ENCODE measurements at places on chromosomes 6 and 20. TPM values are rescaled to one million over a fixed set of nuclear protein-coding genes. Genes with fewer than 3 reads are reported as not detected.
A peak's percentile ranks its signal among the peaks of the same experiment; 100 is the strongest.

OR2J3 gene
- total RNA-seq: not detected

MAD2L1BP gene
- 26.4 TPM for total RNA-seq

B4GALT5 gene
- 34.5 TPM for total RNA-seq

CGA gene
- total RNA-seq: not detected

GRCh38 chr6:108193835-108194234, 28.0 kb downstream of the NR2E1 start:
- no peak overlapping the region for H3K27ac ChIP-seq
- no peak overlapping the region for H3K4me3 ChIP-seq
- H3K4me1 ChIP-seq: no peaks in the 10 kb centered on the region
- H3K27me3 ChIP-seq: no peaks in the 10 kb centered on the region
- no peak for DNase-seq

- H3K4me1 ChIP-seq: no peaks in the 10 kb centered on the region
- no peaks in the 10 kb centered on the region for H3K36me3 ChIP-seq
Observed at GRCh38 chr6:168159506-168159905, 80.5 kb upstream of the FRMD1 start.

DNA sequence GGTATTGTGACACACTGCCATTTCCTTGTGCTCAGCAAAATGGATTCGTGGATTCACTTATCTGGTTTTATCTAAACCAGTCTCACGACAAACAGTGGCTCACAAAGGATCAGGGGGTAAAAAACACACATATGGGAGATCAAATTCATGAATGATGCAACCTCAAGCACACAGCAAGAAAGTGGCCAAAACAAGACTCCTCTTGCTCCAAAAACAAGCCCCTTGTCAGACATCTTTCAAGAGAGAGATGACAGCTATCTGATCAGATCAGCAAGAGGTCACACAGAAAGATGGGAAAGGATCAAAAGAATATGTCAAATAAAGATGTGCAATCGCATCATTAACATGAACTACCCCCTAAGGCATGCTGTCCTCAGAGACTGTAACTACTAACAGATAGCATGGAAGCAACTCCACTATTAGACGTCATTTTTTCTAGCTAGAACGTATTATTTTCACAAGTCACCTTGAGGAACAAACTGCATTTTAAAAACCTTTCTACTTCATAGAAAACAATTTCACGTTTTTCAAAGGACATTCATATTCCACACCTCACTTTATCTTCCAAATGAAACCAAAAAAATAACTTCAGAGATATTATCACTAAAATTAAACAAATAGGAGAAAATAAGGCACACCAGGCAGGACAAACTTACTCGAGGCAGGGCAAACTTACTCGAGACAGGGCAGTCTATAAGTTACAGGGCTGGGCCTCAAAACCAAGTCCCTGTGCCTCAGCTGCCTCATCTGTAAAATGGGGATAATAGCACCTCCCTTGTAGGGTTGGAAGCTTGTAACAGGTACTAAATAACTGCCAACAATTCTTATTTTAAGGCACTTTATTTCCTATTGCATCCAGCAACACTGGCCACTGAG, 122.3 kb downstream of the PREX1 start:
- peaks cover 20% of the 10 kb centered on the region for H3K4me1 ChIP-seq
- H3K27me3 ChIP-seq: no peaks in the 10 kb centered on the region
- DNase-seq: no peak
- H3K36me3 ChIP-seq: no peaks in the 10 kb centered on the region

DNA sequence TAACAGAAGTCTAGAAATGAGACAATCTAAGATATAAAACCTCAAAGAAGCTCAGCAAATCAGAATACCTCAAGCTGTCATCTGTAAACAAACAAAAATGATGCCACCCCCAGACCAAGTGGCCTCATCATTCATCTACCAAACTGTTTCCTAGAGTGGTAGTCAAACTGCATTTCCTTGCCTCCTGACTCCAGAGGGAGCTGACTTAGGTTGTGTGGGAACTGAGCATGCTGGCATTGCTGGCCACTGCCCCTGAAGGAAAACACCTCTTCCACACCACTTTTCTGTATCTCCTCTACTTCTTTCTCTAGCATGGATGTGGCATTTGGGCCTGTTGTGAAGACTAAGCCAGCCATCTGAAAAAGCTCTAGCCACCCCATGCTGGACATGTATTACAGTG, 56.3 kb downstream of the ZHX3 start:
- H3K4me3 ChIP-seq: no peak overlapping the region
- no peaks in the 10 kb centered on the region for H3K27me3 ChIP-seq
- H3K36me3 ChIP-seq: no peaks in the 10 kb centered on the region
- peak overlapping the region; percentile 28 for H3K27ac ChIP-seq
- DNase-seq: no peak

GRCh38 chr6:87391334-87391733, 16.4 kb upstream of the CFAP206 start:
- no peaks in the 10 kb centered on the region for H3K4me1 ChIP-seq
- H3K27ac ChIP-seq: no peak overlapping the region
- no peak for DNase-seq
- H3K27me3 ChIP-seq: no peaks in the 10 kb centered on the region
- no peaks in the 10 kb centered on the region for H3K36me3 ChIP-seq

DNA sequence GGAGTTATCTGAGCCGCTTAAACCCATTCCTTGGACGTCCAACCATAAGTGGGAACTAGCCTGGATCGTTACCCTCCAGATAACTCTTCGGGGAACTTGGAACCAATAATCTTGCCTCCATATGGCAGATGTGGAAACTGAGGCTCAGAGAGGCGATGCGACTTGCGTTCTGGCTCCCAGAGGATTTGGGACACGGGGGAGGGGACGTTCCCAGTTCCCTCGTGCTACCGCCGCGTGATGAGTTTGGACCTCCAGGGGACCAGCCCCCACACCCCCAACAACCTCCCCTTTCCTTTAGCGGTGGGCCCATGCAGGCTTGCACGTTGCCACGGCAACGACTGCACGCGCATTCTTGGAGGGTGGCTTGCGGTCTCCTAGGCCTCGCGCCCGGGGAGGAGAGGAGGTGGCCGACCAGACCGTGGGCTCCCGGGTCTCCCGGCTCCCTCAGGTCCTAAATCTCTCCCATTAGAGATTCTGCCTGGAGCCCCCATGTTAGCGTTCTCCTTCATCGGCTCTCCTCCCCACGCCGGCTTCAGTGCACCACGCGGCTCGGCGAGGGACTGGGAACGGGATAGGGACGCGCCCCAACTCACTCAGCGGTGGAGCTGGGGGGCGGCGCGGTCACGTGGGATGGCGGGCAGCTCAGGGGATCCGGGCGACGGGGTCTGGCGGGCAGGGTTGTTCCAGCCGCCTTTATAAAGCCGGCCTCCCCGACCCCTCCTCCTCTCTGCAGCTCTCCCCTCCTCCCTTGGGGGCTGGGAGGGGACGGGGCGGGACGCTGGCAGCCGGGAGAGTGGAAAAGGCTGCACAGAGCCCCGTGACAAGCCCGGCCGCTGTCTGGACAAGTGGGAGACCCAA, at the start of gene PLTP:
Gene PLTP (minus strand): TSS at position 670 of the 858 bp plus-strand sequence. CDS start 703 bp downstream, outside the sequence.
- no peaks in the 10 kb centered on the region for H3K36me3 ChIP-seq
- peak; percentile 88 for DNase-seq
- no peaks in the 10 kb centered on the region for H3K27me3 ChIP-seq
- H3K4me3 ChIP-seq: peak within 1 kb of the TSS; percentile 54
- peaks cover 12% of the 10 kb centered on the region for H3K4me1 ChIP-seq

DNA sequence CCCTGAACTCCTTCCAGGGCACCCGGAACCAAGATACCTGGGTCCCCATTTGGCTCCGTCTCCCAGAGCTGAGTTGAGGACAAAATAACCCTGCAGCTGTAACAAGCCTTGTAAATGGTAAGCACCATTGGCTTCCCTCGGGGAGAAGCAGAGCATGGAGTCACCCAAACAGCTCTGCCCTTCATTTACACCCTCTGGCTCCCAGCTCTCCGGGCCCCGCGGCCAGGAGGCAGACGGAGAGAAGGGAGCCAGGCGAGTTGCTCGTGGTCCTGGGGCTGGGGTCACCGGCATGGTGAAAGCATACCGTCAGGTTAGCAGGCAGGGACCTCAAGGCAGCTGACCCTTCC, 2.1 kb downstream of the TFEB start:
- H3K36me3 ChIP-seq: peaks cover 3% of the 10 kb centered on the region
- H3K27me3 ChIP-seq: no peaks in the 10 kb centered on the region
- peak overlapping the region; percentile 93 for H3K4me3 ChIP-seq
- peak overlapping the region; percentile 100 for H3K27ac ChIP-seq

DNA sequence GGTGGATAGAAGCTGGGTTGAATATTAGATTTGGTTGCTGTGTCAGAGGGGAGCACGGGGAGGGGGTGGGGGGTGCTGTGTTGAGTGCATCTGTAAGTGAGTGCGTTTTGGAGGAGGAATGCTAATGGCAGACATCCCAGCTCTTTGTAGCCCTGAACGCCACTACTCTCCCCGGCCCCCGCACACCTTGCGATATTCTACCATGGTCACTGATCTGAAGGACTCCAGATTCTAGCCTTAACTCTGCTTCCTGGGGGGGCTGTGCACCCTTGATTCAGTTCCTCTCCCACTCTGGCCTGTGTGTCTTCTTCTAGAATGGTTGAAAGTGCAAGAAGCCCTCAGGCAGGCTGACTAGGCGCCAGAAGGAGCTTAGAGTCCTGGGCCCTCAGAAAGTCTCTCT, 7.1 kb downstream of the GLP1R start:
- no peak overlapping the region for H3K27ac ChIP-seq
- no peaks in the 10 kb centered on the region for H3K27me3 ChIP-seq
- no peaks in the 10 kb centered on the region for H3K36me3 ChIP-seq
- H3K4me1 ChIP-seq: no peaks in the 10 kb centered on the region
- H3K4me3 ChIP-seq: no peak overlapping the region

DNA sequence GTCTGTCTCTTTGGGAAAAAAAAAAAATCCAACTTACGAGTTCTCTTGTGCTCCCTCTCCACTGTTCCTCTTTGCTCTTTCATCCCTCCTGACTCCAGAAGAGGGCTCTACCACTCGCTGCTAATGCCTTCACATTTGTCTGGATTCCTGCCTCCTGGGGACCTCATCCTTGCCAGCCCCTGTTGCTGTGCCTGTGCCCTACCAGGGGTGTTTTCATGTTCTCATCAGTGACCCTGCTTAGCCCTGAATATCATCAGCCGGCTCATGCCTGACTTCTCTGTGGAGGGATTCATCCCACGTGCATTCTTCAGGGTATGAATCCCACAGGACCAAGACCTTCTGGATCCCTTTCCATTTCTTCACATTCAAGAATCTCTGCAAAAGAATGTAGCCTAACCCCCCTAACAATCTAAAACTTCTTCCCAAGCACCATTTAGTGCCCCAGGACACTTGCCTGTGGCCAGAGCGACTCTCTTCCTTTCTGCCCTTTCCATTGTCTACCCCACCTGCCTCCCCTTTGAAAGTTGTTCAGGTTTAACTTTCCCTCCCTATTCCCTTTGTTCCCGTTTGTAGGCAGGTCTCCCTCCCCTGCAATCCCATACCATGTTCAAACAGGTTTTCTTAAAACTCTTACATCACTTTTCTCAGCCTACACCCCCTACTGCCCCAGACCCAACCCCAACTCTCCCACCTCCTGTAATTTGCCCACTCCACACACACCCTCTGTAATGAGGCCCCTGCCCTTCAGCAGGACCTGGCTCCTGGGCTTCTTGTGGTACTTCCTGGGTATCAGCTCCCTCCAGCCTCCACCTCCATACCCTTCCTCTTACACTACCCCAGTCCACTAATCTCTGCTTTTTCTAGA, 50.2 kb downstream of the RREB1 start:
- H3K27ac ChIP-seq: no peak overlapping the region
- H3K27me3 ChIP-seq: no peaks in the 10 kb centered on the region
- H3K4me1 ChIP-seq: peaks cover 10% of the 10 kb centered on the region
- H3K36me3 ChIP-seq: no peaks in the 10 kb centered on the region
- DNase-seq: no peak

- peaks cover 10% of the 10 kb centered on the region for H3K4me1 ChIP-seq
- no peaks in the 10 kb centered on the region for H3K27me3 ChIP-seq
- peak overlapping the region; percentile 86 for H3K27ac ChIP-seq
- no peak overlapping the region for H3K4me3 ChIP-seq
- peak; percentile 30 for DNase-seq
Observed at GRCh38 chr6:162467679-162468078, 259.9 kb downstream of the PRKN start.

GRCh38 chr6:63805345-63805744, 169.7 kb downstream of the PHF3 start:
- H3K4me1 ChIP-seq: no peaks in the 10 kb centered on the region
- no peak for DNase-seq
- no peaks in the 10 kb centered on the region for H3K27me3 ChIP-seq
- H3K4me3 ChIP-seq: no peak overlapping the region
- no peaks in the 10 kb centered on the region for H3K36me3 ChIP-seq
- H3K27ac ChIP-seq: no peak overlapping the region

- no peak overlapping the region for H3K4me3 ChIP-seq
- no peaks in the 10 kb centered on the region for H3K27me3 ChIP-seq
- H3K27ac ChIP-seq: no peak overlapping the region
- no peak for DNase-seq
Observed at GRCh38 chr20:35468671-35469334, 13.4 kb downstream of the CEP250 start.

DNA sequence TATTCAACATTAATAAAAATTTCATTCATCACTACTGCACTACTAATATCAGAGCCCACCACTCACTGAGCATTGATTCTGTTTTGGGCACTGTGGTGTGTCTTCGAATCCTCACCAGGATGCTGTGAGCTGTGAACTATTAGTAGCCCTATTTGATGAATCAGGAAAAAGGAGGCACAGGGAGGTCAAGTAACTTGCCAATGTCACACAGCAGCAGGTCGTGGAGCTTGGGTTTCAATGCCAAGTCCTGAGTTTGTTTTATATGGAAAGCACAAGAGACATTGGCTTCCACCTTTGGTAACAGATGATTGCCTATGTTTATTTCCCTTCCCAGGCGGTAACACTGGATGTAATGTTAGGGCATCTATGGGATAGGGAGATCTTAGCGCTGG, 15.0 kb downstream of the NQO2 start:
- DNase-seq: no peak
- H3K36me3 ChIP-seq: peaks cover 24% of the 10 kb centered on the region
- no peak overlapping the region for H3K4me3 ChIP-seq
- no peaks in the 10 kb centered on the region for H3K27me3 ChIP-seq
- H3K4me1 ChIP-seq: peaks cover 6% of the 10 kb centered on the region

- DNase-seq: no peak
- H3K27me3 ChIP-seq: no peaks in the 10 kb centered on the region
- H3K27ac ChIP-seq: no peak overlapping the region
- H3K4me3 ChIP-seq: no peak overlapping the region
- peaks cover 15% of the 10 kb centered on the region for H3K36me3 ChIP-seq
Observed at GRCh38 chr6:157080986-157081391, 242.3 kb downstream of the TMEM242 start.

DNA sequence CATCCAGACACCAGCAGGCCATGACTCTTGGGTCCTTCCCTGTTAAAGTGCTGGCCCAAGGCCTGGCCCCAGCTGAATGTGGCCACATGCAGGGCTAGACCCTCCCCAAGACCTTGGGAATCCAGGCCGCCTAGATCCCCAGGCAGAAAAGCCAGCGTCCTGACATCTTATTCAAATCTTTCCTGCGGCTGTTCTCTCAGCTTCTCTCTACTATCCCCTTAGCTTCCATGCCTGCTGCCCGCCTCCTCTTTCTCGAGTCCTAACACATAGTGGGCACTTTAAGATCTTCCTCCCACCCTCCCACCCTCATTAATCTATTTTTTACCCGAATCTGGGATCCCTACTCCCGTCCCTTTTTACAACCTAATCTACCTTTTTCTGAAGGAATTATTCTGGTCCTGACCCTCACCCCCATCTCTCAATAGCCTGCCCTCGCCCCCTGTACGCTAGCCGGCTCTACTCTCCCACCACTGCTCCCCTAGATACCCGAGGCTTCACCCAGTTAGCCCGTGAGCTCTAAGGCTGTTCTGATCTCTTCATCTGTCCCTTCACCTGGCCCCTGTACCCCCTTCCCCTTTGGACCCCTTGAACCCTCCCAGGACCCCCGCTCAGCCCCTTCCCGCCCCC, at the start of gene CCHCR1:
Gene CCHCR1 (minus strand): TSS at position 290 of the 627 bp plus-strand sequence. CDS start 202 bp downstream, at position 88.
- H3K4me1 ChIP-seq: peaks cover 11% of the 10 kb centered on the region
- DNase-seq: no peak
- no peaks in the 10 kb centered on the region for H3K27me3 ChIP-seq
- no peaks in the 10 kb centered on the region for H3K36me3 ChIP-seq
- peak within 1 kb of the TSS; percentile 83 for H3K27ac ChIP-seq

Measured in heart left ventricle (tissue), 16 donors.